ENCODE measurements at places on chromosomes 7 and 10. TPM values are rescaled to one million over a fixed set of nuclear protein-coding genes. Genes with fewer than 3 reads are reported as not detected.

DNA sequence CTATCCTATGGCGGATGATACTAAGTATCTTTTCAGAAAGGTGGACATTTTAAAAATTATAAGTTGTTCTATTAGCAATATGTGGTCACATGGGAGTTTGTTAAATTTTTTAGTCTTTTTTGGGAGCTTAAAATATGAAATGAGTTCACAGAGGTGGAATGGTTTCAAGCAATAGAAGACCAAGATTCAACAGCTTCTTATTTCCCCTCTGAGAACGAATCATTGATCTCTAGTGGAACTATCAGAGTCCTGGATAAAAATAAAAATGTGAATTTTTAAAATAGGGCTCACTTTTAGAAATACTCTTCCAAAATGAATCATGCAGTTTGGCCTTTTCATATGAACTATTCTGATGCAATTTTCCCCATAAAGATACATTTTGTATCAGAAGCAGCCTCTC, 467.7 kb upstream of the KLF6 start:
- H3K36me3 ChIP-seq: no peaks in the 10 kb centered on the region
- no peak overlapping the region for H3K4me3 ChIP-seq
- no peaks in the 10 kb centered on the region for H3K4me1 ChIP-seq
- no peak overlapping the region for H3K27ac ChIP-seq
- no peak for DNase-seq
- no peaks in the 10 kb centered on the region for H3K27me3 ChIP-seq

DNA sequence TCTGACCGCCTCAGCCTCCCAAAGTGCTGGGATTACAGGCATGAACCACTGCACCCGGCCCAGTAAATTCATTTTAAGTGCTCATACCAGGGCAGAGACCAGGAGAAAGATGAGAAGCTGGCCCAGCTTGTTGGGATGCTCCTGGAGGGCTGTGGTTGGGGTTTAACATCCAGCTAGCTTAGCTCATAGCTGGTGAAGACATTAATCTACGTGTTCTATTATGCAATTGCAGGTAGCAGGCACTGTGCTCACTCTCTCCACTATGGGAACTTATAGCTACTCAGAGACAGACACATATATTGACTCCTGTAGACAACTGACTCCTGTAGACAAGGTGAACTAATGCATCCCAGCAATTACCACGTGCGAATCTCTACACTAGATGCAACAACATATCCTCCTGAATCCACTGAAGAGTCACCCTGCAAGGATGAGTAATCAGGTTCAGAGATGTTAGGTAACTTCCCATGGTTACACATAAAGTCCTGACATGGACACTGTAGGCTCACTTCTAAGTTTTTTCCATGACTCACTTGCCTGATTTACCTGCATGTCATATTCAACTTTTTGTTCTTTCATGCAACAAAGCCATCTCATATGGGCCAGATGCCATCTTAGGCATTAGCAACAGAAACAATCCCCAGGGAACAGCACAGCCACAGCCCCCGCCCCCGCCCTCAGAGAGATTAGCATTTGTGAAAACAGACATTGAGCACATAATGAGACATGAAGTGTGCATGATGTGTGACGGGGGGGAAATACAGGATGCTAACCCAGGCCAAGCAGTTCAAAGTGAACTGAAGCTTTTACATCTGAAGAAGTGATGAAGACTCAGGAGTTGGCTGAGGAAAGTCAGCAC, 37.2 kb downstream of the ERLIN1 start:
- DNase-seq: no peak
- no peak overlapping the region for H3K27ac ChIP-seq
- no peaks in the 10 kb centered on the region for H3K27me3 ChIP-seq
- peaks cover 3% of the 10 kb centered on the region for H3K4me1 ChIP-seq

Gene GPER1
- 3.0 TPM for total RNA-seq

GRCh38 chr10:132293201-132293812, 14.4 kb downstream of the STK32C start:
- no peak overlapping the region for H3K27ac ChIP-seq
- H3K4me3 ChIP-seq: no peak overlapping the region
- peaks cover 9% of the 10 kb centered on the region for H3K4me1 ChIP-seq
- no peak for DNase-seq

DNA sequence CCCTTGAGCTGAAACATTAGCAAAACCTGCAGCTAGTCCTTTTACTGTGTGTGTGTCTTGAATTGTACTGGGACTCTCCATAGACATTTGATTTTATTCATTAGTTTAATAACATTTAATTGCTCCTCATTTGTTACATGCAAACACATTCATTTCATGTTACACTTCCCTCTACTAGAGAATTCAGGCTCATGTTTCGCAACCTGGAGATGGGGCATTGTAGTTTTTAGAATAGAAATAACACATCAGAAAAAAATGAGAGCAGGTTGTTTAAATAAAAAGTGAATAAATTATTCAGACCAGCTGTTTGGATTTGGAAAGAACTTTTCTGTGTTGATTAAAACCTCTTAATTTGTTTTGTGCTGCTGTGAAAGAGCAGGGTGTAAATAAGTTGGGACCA, 243.9 kb downstream of the ETV1 start:
- no peak overlapping the region for H3K27ac ChIP-seq
- H3K36me3 ChIP-seq: no peaks in the 10 kb centered on the region
- H3K27me3 ChIP-seq: no peaks in the 10 kb centered on the region
- peaks cover 14% of the 10 kb centered on the region for H3K4me1 ChIP-seq
- no peak for DNase-seq

DNA sequence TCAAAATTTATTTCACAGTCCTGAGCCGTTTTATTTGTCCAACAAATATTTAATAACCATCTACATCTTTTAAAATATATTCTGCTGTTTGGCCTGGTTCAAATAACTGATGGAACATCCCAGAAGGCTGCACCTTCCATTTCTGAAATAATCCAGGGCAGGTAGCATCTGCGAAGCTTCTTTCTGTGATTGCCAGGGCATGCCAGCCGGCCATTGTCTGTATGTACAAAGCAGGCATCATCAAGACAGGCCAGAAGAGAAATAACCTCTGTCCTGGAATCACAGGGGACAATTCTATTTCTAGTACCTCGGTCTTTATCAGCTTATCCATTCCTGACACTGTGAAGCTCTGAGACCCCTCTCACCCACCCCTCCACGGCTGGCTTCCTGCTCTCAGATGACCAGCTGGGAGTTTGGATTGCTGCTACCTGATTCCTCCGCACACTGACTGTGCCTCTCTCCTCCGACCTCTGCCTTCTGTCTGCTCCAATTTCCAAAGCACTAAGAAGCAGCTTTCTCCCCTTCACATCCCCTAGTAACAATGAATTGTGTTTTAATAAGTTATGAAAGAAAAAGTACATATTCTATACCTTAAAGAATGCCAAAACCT, 8.0 kb downstream of the DGKI start:
- H3K36me3 ChIP-seq: no peaks in the 10 kb centered on the region
- peaks cover 1% of the 10 kb centered on the region for H3K27me3 ChIP-seq
- no peak overlapping the region for H3K4me3 ChIP-seq
- no peaks in the 10 kb centered on the region for H3K4me1 ChIP-seq
- no peak overlapping the region for H3K27ac ChIP-seq

DNA sequence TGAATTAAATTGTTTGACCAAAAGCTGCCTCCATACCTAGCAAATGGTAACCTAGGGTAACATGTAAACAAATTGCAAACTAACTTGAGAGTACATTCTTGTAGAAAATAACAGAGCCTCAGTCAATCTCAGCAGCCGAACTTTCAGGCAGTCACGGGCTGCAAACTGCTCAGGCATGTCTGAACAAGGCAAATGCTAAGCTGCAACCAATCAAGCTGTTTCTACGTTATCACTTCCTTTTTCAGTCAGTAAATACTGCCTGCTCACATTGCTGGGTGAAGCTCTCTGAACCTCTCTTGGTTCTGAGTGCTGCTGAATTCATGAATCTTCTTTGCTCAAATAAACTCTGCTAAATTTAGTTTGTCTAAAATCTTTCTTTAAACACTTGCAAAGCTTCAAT, 1212.4 kb downstream of the SORCS1 start:
- peaks cover 7% of the 10 kb centered on the region for H3K4me1 ChIP-seq
- H3K4me3 ChIP-seq: no peak overlapping the region
- peak overlapping the region; percentile 24 for H3K27ac ChIP-seq
- H3K27me3 ChIP-seq: no peaks in the 10 kb centered on the region
- no peak for DNase-seq
- H3K36me3 ChIP-seq: no peaks in the 10 kb centered on the region

Gene RRP12
- 15.2 TPM for total RNA-seq

DNA sequence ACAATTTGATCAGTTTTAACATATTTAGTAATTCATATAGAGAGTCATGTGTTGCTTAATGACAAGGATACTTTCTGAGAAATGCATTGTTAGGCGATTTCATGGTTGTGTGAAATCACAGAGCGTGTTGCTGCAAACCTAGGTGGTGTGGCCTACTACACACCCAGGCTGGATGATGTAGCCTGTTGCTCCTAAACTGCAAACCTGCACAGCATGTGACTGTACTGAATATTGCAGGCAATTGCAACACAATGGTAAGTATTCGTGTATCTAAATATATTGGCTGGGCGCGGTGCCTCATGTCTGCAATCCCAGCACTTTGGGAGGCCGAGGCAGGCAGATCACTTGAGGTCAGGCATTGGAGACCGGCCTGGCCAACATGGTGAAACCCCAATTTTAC, 73.7 kb upstream of the BAIAP2L1 start:
- DNase-seq: no peak
- H3K27ac ChIP-seq: no peak overlapping the region
- H3K27me3 ChIP-seq: peaks cover 63% of the 10 kb centered on the region
- peaks cover 9% of the 10 kb centered on the region for H3K4me1 ChIP-seq
- no peaks in the 10 kb centered on the region for H3K36me3 ChIP-seq

DNA sequence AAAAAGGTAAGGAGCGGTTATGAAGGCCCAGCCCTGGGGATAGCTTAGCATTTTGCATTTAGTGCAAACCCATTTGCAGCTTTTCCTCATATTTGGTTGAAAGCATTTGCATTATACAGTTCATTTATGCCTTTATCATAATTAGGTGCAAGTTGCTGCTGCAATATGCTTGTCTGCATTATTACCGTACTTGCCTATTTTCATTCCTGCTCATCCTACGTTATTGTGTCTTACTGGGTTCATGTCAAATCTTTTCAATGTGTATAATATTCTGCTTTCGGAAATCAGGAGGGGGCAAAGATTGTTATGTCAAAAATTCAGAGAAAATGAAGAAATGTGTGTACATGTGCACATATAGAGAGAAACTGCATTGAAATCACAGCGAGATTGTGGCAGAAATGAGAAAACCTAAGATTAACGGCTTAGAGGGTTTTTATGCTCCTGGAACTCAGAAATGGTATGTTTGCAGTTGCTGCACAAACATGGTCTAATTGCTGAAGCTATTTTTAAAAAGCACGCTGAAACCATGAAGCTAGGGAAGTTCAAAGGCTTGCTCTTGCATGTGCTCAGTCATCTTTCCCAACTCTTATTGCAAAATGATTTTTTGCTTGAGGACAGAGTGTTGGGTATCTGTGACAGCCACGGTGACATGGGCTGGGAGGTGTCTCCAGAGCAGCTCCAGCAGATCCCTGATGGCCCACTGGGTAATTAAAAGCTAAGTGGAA, 613.2 kb downstream of the SDK1 start:
- no peak overlapping the region for H3K27ac ChIP-seq
- H3K4me1 ChIP-seq: no peaks in the 10 kb centered on the region
- H3K36me3 ChIP-seq: no peaks in the 10 kb centered on the region
- no peak for DNase-seq
- H3K4me3 ChIP-seq: no peak overlapping the region
- no peaks in the 10 kb centered on the region for H3K27me3 ChIP-seq

Gene NEURL1
- total RNA-seq: 0.14 TPM
